Frontal cortex (tissue), 4 donors: ENCODE measurements at places on chromosomes 5 and 9. TPM values are rescaled to one million over a fixed set of nuclear protein-coding genes. Genes with fewer than 3 reads are reported as not detected.

DNA sequence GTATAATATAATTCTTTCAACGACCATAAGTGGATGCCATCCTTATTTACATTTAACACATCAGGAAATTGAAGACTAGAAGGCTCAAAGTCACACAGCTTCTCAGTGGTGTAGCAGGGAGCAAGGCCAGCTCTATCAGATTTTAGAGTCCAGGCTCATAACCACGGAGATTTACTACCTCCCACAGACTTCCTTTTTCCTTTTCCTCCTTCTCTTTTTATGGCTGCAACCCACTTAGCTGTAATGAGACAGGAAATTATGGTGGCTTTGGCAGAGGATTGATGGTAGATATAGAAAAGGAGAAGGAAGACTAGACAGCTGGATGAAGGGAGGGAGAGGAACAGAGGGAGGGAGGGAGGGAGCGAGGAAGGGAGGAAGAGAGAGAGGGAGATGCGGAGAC, 47.4 kb downstream of the SPEF2 start:
- no peak for DNase-seq

Gene TERT
- total RNA-seq = not detected

GRCh38 chr9:24258626-24259025, 287.1 kb downstream of the IZUMO3 start:
- DNase-seq = no peak

DNA sequence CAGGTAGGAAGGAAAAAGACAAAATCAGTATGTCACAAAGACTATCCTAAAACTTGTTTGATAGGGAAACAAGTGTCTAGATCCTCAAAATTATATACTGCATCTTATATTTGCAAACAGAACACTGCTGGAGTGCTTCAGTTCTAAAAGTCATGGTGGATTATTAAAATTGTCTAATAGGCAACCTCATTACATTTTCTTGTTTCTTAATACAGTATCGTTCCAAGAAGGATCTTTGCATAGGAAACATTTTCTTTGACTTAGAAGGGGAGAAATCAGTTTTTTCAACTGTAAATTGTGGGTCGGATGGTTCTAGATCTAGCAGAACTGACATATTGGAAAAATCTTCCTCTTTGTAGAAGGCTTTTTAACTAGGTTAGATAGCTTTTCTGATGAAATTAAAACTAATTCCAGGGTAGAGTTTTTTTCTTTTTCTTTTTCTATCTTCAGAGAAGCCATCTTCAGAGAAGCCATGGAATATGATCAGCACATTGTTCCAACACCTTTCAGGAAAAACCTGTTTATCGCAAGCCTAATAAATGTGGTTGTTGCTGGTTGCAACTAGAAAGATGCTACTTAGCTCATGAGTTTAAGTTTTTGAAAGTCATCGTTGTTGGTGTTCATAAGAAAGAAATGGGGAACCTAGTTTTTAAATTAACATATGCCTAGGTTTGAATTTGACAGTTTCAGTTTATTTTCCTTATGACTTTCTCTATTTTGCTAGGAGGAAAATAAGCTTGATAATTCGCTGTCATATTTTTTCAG, 7.4 kb downstream of the CPEB4 start:
- DNase-seq = no peak

- no peak for DNase-seq
Observed at GRCh38 chr5:135341016-135341666, 57.9 kb downstream of the MACROH2A1 start.

GRCh38 chr5:134106991-134107701, 7.3 kb upstream of the TCF7 start:
- DNase-seq = no peak

Gene C6
- 0.41 TPM for total RNA-seq

Gene NSG2
- 942 TPM for total RNA-seq

- DNase-seq = no peak
Observed at GRCh38 chr5:6937677-6938076, 224.4 kb downstream of the TENT4A start.

Gene ALDH1A1
- 1.2 TPM for total RNA-seq

DNA sequence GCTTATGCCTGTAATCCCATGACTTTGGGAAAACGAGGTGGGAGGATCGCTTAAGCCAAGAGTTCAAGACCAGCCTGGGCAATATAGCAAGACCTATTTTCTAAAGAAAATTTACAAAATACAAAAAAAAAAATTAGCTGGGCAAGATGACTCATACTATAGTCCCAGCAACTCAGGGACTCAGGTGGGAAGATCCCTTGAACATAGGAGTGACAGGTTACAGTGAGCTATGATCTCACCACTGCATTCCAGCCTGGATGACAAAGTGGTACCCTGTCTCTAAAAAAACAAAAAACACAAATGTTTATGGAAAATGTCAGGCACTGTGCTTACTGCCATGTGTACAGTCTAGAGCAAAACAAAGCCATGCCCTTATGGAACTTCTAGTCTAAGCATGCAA, 823.3 kb upstream of the DMAC1 start:
- DNase-seq = no peak

DNA sequence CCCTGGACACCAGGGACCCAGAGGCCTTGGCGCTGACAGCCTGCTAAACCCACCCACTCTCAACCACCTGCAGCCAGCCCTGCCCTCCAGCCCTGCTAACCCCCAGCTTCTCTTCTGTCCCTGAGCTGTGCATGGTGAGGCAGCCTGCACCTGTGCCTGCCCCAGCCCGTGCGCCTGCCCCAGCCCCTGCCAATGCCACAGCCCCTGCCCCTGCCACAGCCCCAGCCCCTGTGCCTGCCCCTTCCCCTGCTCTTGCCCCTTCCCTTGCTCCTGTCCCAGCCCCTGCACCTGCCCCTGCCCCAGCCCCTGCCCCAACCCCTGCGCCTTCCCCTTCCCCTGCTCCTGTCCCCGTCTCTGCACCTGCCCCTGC, 43.3 kb upstream of the IRX4 start:
- no peak for DNase-seq

GRCh38 chr5:134463991-134464760, 52.5 kb upstream of the CDKN2AIPNL start:
- no peak for DNase-seq

DNA sequence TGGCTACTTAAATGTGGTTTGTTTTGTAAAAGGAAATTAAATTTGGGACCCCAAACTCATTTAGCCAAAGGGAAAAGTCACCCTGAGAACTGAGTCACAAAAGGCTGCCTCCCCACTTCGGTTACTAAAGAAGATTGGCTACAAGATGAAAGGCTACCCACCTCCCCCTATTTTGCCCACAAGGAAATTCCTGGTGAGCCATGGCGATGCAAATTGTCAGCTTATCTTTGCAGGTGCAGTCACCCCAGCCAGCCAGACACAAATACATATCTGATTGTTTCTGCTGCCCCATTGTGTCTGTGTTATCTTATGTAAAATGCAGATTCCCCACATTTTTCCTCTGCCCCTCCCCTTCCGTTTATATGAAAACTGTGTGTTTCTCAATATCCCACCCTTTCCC, 8.9 kb downstream of the PAEP start:
- no peak for DNase-seq

DNA sequence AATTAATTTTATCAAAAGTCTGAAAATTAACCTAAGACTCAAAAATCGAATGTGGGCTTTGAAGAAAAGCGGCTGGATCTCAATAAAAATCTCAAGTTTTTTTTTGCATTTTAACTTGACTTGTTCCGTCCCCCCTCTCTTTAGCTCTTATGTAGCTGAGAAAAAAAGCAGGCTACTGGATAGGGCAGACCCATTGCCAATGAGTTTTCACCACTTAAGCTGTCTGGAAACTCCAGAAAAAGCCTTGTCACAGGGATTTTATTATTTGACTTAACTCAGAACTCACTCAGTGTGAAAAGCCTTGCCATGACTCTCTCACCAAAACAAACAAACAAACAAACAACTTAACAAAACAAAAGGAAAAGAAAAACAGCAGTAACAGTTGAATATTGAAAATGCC, 247.4 kb downstream of the CDH9 start:
- DNase-seq = no peak
